ENCODE measurements at places on chromosomes 1 and 21.
A peak's percentile ranks its signal among the peaks of the same experiment; 100 is the strongest.

- DNase-seq, result no peak
Measured at GRCh38 chr1:209526137-209526536, 57.4 kb upstream of the CAMK1G start.

GRCh38 chr1:66214901-66215300, 319.1 kb upstream of the SGIP1 start:
- peak; percentile 33 for DNase-seq

- DNase-seq, result no peak
Measured at GRCh38 chr1:68538941-68539340, 42.1 kb upstream of the DEPDC1 start.

DNA sequence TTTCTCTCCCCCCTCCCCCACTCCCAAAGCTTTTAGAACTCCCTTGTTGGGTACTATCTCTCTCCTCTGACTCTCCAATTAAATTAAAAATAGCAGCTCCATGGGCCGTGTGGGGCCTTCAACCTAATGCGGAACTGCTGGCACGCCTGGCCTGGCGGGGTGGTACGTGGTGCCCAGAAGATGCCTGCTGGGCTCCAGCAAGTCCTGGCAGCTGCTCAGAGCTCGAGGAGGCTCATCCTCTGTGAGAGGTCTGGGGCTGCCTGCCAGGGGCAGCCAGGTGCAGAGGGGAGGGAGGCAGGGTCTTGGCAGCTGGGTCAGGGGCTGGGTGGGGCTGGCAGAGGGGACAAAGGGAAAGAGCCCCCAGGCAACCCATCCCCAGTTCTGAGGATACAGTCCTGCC, 74.4 kb downstream of the ACTL8 start:
- no peak for DNase-seq

DNA sequence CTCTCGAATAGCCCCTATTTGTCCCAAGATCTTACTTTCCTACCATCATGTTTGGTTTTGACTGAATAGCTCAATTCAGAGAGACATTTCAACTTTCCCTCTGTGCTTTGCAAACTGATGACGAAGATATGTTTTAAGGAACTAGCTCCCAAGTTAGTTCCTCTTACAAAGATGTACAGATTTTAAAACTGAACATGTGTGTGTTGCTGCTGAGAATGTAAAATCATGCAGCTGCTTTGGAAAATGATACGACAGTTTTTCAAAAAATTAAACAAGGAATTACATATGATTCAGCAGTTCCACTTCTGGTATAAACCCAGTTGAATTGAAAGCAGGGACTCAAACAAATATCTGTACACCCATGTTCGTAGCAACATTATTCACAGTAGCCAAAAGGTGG, 33.6 kb downstream of the KIF26B start:
- no peak for DNase-seq

GRCh38 chr1:147648933-147649332, 21.4 kb downstream of the ACP6 start:
- no peak for DNase-seq

DNA sequence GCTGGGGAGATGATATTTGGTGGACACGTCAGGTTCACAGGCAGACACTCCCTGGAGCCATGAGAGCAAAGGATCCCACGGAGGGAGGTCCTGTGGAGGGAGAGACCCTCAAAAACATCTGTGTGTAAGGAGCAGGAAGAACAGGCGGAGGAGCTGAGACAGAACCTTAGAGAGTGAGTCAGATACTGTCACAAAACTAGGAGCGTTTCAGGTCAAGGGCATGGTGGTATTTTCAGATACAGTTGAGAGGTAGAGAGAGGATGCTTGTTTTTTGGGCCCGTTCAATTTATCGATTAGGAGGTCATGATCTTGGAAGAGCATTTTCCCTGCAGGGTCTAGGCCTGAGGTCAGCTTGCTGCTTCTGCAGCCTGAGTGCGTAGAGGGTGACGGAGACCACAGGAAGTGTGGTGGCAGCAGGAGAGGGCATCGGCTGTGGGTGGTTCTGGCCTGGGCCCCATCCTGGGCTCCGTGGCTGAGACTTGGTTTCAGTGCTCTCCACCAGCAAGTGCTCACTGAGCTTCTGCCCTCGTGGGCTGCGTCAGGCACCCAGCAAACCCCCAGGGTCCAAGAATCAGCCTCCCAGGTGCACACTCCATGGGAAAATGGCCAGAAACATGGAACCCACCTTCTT, 39.9 kb downstream of the SPSB1 start:
- DNase-seq, result no peak

DNA sequence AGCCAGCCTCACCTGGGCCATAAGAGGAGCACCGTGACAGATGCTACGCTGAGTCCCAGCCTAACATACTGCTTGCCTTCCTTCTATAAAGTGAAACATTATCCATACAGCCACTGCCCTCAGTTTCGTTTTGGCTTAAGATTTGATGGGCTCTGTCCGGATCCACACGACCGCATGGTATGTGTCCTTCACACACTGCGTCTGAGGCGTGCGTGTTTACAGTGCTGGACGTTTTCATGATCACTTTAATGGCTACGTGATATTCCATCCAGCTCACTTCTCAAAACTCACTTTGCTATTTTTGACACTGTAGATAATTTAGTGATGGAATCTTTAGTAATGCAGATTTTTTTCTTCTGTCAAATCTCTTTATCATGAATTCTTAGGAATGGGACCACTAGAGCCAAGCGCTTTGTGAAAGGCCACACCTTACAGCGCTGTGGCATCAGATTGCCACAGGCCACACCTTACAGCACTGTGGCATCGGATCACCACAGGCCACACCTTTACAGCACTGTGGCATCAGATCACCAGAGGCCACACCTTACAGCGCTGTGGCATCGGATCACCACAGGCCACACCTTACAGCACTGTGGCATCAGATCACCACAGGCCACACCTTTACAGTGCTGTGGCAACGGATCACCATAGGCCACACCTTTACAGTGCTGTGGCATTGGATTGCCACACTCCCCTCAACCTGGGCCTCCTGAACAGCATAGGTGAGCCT, 47.1 kb downstream of the PRDM15 start:
- no peak for DNase-seq

DNA sequence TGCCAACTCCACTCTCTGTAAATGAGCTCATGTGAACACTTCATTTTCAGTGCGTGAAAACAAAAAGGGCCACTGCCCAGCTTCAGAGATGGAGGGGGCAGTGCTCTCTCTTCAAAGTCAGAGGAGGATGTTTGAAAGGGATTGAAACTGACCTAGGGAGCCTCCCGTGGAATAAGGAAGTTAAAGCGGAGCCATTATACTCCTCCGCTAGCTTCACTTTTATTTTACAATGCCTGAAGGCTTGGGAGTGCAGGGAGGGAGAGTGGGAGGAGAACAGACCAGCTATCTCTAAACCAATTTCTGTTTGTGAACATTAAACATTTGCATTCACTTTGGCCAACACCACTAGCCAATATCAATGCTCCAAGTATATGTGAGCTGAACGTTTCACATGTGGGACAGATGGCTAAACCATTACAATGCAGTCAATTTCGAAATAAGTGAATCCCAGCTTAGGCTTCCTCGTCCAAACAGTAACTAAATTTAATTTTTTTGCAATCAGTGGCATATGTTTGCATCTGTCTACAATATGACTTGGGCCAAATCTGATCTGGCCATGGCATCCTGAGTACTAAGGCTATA, 126.9 kb downstream of the ESRRG start:
- DNase-seq, result no peak

- no peak for DNase-seq
Measured at GRCh38 chr1:148162363-148162762, 10.3 kb upstream of the NBPF11 start.

DNA sequence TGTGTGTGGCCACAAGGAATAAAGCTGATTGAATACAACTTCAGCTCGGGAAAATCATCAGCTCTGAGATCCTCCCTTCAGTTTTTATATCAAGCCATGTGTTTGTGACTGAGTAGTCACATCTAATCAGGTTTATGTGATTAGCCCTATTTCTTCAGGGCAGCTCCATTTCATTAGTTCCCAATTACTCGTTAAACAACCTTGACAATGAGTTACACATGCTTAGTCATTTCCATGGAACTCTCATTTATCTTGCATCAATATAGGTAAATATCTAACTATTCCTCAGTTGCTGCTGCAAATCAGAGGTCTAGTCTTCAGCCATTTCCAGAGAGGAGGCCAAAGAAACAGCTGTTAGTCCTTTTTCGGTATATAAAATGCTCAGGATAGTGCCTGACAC, 16.3 kb downstream of the CRB1 start:
- no peak for DNase-seq

DNA sequence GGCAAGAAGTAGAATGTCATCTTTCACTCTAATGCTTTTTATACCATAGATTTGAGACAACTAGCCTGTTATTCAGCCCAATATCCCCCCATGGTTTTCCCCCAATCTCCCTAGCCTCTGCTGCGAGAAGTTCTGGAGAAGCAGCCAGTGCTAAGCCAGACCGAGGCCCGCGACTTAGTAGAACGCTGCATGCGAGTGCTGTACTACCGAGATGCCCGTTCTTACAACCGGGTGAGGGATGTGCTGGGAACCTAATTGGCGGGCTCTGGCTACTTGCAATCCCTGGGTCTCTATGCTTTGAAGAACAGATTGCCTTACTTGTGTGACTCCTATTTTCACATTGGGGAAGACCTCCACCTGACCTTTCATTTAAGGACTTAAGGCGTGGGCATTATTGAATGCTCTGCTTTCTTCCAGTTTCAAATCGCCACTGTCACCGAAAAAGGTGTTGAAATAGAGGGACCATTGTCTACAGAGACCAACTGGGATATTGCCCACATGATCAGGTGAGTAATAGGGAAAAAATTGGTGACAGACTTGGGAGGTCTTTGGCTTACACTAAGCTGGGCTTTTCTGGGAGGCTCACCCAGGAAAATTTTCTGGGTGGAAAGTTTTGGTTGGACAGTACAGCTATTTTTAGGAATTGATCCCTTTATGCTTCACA, 1.9 kb downstream of the PSMB4 start:
- no peak for DNase-seq

GRCh38 chr1:66383611-66384010, 150.3 kb upstream of the SGIP1 start:
- no peak for DNase-seq

DNA sequence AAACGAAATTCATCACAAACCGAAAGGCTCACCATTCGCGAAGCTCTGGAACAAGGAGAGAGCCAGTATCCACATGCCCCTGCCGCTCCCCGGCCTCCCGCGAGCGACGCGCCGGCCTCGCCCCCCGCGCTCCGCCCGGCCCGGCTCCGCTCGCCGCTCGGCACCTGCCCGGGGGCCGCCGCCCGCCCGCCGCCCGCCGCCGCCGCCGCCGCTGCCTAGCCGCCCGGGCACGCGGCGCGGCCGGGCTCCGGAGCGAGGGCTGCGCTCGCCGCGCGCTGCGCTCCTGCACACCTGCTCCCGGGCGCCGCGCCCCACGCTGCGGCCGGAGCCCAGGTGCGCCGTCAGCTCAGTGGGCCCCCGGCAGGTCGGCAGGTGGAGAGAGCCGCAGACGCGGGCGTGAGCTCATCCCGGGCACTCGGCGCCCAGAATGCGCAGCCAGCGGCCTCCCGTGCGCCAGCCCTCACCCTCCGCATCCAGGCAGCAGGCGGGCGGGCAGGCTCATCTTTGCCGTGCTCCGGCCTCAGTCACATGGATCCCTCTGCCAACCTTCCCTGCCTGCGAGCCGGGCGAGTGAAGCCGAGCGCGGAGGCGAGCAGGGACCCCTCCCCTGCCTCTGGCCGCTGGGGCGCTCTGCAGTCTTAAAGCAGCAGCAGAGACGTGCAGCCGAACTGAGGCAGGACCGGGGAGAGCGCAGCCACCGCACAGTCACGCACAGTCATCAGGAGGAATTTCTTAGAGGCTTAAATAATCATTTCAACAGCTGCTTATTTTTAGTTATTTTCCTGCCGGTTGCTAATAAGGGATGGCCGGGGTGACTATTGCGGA, at the start of gene DSCAM:
Gene DSCAM (minus strand): TSS at position 572 of the 825 bp plus-strand sequence. CDS start 497 bp downstream, at position 75.
- no peak for DNase-seq

DNA sequence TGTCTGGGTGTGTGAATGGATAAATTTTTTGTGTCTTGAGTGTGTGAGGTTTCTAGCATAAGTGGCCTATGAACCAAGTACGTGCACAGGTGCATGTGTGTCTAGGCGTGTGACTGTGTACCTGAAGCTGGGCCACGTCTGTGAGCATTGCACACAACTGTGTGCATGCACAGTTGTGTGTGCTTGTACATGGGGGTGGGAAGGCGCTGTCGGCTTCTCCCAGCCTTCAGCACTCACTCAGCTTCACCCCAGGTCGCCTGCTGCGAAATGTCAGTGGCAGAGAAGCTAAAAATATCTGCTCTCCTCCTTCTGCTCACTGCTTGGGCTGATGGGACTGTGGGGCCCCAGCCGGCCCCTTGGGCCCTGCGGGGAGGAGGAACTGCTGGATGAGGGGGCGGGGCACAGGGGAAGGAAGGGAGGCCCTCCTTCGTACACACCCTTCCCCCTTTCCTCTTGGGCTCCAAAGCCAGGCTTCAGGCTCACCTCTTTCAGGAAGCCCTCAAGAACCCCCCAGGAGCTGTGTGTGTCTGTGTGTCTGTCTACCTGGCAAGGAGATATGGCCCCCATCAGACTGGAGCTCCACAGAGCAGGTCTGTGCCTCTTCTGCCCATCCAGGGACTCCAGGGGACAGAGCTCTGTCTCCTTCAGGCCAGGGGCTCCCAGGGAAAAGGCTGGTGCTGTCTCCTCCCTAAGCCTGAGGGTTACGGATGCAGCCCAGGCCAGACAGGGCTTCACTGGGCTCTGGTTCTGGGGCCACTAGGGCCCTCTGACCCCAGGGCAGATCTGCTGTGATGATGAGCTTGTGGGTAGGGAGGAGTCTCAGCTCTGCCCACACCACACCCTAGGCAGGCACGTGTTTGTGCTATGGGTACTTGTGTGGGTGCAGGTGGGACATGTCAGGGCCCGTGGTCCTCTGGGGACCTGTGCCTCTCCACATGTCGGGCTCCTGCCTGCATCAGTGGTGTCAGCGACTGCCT, 35.6 kb upstream of the WASF2 start:
- DNase-seq, result peak; percentile 80

- no peak for DNase-seq
Measured at GRCh38 chr21:43373362-43374227, 53.3 kb downstream of the SIK1 start.

DNA sequence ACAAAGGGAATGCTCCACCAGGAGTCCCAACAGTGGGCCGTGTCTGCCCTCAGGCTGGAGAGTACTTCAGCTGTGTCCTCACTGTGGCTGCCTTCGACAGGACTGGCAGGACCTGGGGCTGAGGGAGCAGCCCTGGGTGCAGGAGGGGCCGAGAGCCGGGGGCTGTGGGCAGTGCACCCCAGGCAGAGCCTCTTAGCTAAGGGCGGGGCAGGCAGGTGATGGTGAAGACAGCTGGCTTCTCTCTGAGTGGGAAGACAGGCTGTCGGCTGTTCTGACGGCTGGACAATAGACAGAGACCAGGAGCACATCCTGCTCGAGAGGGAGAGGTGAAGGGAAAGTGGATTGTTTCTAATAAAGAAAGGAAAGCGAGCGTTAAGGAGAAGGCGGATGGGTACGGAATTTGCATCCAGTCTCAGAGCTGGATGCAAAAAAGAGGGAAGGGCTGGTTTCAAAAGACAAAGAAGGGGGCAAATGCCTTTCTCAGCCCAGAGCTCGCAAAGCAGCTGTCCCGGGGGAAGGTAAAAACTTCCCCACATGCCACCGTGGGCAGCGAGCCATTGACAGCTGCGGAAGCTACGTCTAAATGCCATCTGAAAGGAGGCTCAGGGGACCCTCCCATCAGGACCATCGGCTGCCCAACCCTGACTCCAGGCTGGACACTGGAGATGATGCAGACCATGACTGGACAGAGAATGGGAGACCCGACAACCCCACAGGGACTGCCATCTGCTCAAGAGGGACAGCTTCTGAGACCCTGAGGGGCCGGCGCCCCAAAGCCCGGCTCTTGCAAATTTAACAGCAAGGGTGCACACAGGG, 92.0 kb downstream of the STUM start:
- DNase-seq, result no peak

All from activated CD4-positive, alpha-beta memory T cell treated with anti-CD3 and anti-CD28 coated beads for 36 hours (primary cell).